Subcutaneous preadipocyte (primary cell): ENCODE measurements at places on chromosomes 1 and 21. TPM values are rescaled to one million over a fixed set of nuclear protein-coding genes. Genes with fewer than 3 reads are reported as not detected.

Gene YBX1
- total RNA-seq: 853 and 942 TPM in 2 replicates

Gene SNRNP40
- total RNA-seq: 107 and 149 TPM in 2 replicates

Gene NOS1AP
- total RNA-seq: not detected in 2 replicates

Gene SPATA1
- 0.59 and 1.8 TPM in 2 replicates for total RNA-seq

Gene GRHL3
- not detected in 2 replicates for total RNA-seq

Gene CLDN19
- not detected in 2 replicates for total RNA-seq

Gene HES3
- not detected in 2 replicates for total RNA-seq

Gene LDLRAD2
- not detected in 2 replicates for total RNA-seq

Gene GNAT2
- total RNA-seq: not detected in 2 replicates

Gene ITGB2
- not detected in 2 replicates for total RNA-seq

Gene TIAM1
- total RNA-seq: 18.4 and 28.3 TPM in 2 replicates

Gene HSPA6
- total RNA-seq: under 0.01 and 0.20 TPM in 2 replicates

Gene DRAXIN
- under 0.01 TPM in 2 replicates for total RNA-seq

Gene OVAAL
- total RNA-seq: not detected in 2 replicates

Gene FAM167B
- total RNA-seq: 0.39 and 1.1 TPM in 2 replicates

Gene CNR2
- total RNA-seq: not detected in 2 replicates

Gene HPDL
- total RNA-seq: 3.7 and 4.7 TPM in 2 replicates

Gene NECTIN4
- total RNA-seq: 0.20 TPM in 1 of 2 replicates, not detected in the other

Gene GNG12
- 160 and 171 TPM in 2 replicates for total RNA-seq

Gene FGR
- total RNA-seq: not detected in 2 replicates

Gene OR2T33
- not detected in 2 replicates for total RNA-seq

Gene RERE
- total RNA-seq: 27.6 and 32.1 TPM in 2 replicates

Gene TRIM67
- total RNA-seq: under 0.01 TPM in 1 of 2 replicates, not detected in the other

Gene GPR25
- total RNA-seq: not detected in 2 replicates

Gene ZFP69
- total RNA-seq: 4.1 and 4.4 TPM in 2 replicates

Gene ATPAF1
- 41.2 and 52.0 TPM in 2 replicates for total RNA-seq

Gene DNAJC8
- 53.4 and 53.6 TPM in 2 replicates for total RNA-seq

Gene COL11A1
- total RNA-seq: 0.20 and 0.37 TPM in 2 replicates

Gene ACKR1
- total RNA-seq: not detected in 2 replicates

Gene NR5A2
- total RNA-seq: not detected in 2 replicates

Gene CRYAA
- total RNA-seq: not detected in 2 replicates

Gene NCF2
- not detected in 2 replicates for total RNA-seq

Gene ZNF695
- 1.8 and 4.5 TPM in 2 replicates for total RNA-seq

Gene SELL
- under 0.01 TPM in 1 of 2 replicates, not detected in the other for total RNA-seq
